ENCODE measurements at places on chromosomes 6 and 20.

GRCh38 chr6:60671369-60671768, 1614.7 kb downstream of the KHDRBS2 start:
- DNase-seq: no peak

DNA sequence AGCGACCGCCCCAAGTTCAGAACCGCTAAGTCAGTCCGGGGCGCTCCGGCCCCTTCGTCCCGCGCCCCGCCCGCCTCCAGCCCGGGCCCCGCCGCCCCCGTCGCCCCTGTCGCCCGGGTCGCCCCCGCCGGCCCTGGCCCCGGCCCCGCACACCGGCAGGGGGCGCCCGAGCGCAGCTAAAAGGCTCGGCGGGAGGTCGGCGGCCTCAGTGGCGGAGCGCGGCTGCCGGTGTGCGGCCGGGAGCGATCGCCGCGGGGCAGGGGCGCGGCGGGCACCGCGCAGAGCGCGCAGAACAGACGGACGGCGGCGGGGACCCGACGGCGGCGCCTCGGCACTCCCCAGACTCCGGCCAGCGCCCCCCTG, at the start of gene FNDC1:
Gene FNDC1, plus strand, starts transcription at position 208 of the 363 bp plus-strand sequence. CDS start 197 bp downstream, outside the sequence.
- DNase-seq: peak; percentile 6

DNA sequence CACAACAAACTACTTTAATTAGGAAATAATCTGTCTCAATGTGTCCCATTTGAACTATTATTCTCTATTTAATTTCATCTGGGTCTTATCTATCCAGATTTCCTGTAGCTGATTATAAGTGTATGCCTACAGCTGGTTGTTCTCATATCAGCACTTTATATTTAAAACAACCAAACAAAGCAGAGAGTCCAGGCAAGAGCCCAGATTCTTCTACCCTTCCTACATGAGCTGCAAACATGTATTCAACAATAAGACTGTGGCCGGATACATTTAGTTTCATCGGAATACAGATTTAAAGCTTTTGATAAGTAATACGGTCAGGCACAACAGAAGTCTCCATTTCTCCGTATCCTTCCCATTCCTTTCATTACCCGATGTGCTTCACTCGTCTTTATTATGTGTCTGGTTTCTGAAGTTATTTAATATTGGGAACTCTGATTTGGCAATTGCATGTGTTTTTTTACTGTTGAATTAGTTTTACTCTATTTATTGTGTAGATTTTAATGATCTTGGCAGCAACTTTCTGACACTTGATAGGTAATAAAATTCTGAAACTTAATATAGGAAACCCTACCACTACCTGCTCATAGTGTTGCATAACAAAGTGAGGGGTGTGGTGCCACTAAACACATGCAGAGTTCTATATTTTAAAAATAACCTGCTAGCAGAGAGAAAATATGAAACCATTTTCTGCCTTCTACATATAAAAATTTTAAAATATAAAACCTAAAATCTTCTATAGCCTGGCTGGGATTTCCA, 653.5 kb upstream of the PTCHD4 start:
- no peak for DNase-seq

GRCh38 chr6:53768636-53769035, 26.2 kb upstream of the LRRC1 start:
- DNase-seq: no peak

DNA sequence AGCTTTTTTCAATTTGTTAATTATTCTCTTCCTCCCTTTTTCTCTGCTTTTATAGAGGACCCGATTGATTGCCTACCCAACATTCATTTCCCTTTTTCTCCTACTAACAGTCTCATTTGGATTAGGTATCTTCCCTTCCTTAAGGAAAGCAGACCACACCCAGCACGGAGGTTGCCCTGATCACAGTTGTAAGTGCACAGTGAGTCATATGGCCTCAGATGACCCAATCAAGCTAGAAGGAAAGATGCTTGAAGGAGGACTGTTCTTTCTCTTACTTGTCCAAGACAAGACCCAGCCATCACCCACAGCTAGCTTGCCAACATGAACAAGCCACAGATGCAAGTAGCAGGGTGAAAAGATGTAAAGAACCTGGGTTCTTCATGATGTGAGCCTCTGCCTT, 518.6 kb downstream of the PKHD1 start:
- DNase-seq: no peak

DNA sequence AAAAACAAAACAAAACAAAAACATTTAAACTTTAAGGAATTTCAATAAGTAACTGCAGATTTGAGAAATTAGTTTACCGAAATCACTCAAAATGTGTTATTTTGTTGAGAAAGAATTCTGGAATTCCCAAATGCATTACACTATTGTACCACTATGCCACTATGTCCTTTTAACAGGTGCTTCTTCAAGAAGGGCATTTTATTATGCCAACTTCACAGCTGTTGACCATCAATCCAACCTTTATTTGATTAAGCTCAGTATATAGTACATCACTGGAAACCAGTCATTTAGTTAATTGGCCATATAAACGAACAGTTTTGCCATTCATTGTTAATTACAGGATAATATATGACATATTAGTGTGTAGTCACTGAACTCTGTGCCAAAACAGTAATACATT, 221.7 kb downstream of the ARHGAP18 start:
- DNase-seq: no peak

GRCh38 chr6:94570581-94570980, 1006.8 kb upstream of the MANEA start:
- no peak for DNase-seq

DNA sequence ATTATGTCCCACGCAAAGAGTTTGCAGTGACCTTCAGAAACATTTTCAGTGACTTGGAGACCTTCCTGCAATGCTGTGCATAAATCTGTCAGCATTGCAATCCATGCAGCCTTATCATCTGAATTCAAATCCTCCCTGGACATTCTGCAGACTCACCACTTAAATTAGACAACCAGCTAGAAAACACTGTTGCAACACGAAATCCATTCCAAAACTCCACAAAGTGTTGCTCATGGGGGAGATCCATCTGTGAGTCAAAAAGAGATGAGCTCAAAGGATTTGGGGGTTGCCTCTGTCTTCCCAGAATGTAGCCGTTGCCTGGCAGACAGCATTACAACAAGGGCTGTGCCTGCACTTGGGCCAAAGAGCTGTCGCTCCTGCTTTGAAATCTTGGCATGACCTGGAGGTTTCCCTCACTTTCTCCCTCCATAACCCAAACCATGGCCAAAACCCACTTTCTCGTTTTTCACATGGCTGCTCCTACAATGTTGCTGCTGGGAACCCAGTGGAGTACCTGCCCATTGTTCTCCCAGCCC, 163.5 kb upstream of the CDYL start:
- DNase-seq: peak; percentile 84

- no peak for DNase-seq
Measured at GRCh38 chr20:59708326-59708725, 104.0 kb downstream of the PHACTR3 start.

- DNase-seq: peak; percentile 26
Measured at GRCh38 chr6:36929607-36930006, 24.9 kb upstream of the PI16 start.

GRCh38 chr6:106613590-106613989, 15.7 kb downstream of the RTN4IP1 start:
- no peak for DNase-seq

DNA sequence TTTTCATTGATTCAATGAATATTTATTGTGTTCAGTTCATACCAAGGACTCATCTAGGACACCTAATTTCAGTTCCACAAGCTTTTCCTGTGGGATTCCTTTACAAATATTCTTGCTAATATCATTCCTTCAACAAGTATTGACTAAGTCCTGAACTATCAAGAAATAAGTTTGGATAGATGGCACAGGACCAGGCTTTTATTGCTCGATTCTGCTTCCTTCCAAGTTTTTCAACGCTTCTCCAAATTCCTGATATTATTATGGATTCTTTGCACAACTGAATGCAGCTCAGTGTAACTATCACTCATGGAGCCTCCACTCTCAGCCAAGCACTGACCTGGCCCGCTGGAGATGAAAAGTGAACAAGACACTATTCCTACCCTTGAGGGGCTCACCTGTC, 32.7 kb upstream of the COL21A1 start:
- DNase-seq: no peak

DNA sequence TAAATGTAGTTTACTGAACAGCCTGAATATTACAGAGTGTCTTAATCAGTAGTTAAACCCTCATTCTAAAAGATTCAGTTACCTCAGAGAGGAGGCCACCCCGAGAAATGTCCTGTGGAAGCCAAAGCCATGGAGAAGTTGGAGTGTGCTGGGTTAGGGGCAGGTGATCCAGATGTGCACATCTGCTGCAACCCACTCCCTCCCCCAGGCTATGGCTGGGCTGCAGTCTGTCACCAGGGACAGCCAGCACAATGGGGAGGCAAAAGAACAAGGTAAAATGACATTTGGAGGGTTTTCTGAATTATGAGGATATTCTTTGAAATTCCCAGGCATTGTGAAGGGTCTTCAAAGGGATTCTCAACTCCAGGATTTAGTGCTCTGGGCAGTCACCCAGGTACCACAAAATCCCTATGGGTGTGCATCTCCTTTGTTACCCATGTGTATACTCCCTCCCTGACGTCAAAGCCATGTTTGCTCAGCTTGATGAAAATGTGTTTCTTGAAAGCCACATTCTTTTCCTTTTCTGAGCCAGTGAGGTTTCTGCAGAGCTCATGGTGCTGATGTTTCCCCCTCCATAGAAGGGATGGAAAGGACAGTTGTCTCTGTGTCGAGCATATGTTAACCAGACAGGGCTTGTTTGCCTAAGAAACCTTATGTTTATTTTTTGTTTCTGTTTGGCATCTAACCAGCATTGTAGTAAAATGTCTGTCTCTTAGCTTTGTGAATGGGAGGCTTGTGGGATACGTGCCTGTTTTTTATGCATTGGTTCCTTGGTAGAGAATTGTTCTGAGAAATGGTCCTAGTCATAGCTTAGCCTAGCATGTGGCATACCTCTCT, 212.3 kb upstream of the TBX18 start:
- DNase-seq: no peak

- no peak for DNase-seq
Measured at GRCh38 chr20:53097791-53098190, 125.6 kb downstream of the TSHZ2 start.

GRCh38 chr6:164108869-164109769, 694.6 kb downstream of the QKI start:
- peak; percentile 63 for DNase-seq

GRCh38 chr20:38218566-38218885, 42.0 kb downstream of the KIAA1755 start:
- DNase-seq: no peak

GRCh38 chr20:1761116-1761515, 103.5 kb upstream of the SIRPG start:
- peak; percentile 91 for DNase-seq

DNA sequence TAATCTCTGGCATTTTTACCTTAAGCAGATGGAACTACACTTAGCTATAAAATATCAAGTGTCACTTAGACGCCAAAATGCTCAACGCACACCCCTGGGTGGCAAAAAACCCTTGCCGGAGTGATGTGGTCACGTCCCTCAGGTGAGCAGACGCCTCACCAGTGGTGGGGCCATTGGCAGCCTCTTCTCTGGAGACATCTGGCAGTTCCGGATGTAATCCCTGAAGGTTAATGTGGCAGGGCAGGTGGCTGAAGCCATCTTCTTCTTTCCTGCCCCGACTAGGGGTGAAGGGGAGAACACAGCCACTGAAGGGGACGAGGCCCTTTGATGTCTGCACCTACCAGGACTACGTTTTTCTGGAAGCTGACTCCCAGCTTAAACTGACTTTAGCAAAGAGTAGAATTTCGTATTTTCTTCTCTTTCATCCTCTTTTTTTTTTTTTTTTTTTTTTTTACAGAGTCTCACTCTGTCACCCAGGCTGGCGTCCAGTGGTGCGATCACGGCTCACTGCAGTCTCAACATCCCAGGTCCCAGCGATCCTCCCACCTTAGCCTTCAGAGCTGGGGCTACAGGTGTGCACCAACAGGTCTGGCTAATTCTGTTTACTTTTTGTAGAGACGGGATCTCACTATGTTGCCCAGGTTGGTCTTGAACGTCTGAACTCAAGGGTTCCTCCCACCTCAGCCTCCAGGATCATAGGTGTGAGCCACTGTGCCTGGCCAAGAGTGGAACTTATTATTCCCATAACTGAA, 152.1 kb downstream of the TTLL2 start:
- no peak for DNase-seq

DNA sequence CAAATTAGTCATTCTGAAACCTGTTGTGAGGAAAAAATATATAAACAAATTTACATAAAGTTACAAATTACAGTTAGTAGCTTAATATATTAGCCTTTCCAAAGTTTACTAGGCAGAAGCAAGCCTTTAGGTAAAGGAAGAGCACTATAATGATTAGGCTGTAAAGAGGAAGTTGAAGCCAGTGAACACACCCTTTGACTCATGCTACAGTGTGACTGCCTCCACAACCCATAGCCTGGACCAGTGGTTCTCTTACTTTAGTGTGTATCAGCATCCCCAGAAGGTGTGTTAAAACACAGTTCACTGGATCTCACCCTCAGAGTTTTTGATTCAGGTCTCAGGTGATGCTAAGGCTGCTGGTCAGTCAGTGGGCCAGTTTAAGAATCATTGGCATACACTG, 91.4 kb upstream of the DEFB112 start:
- DNase-seq: no peak

DNA sequence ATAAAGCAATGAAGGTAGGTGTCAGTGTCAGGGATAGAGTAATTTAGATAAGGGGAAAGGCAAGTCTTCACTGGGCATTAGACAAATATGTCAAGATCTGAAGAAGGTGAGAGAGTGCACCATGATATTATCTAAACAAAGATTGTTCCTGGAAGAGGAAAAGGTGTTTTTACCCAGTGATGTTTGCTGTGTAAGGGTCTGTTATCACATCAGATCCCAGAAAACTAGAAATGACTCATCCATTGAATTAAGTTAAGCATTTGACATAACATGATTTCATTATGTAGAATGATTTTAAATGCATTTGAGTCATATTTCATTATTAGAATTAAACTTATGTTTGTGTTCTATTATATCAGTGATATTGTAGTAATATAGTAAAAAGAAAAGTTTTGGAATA, 1279.5 kb upstream of the CITED2 start:
- DNase-seq: no peak

GRCh38 chr6:13653296-13653695, 38.2 kb downstream of the NOL7 start:
- peak; percentile 50 for DNase-seq

DNA sequence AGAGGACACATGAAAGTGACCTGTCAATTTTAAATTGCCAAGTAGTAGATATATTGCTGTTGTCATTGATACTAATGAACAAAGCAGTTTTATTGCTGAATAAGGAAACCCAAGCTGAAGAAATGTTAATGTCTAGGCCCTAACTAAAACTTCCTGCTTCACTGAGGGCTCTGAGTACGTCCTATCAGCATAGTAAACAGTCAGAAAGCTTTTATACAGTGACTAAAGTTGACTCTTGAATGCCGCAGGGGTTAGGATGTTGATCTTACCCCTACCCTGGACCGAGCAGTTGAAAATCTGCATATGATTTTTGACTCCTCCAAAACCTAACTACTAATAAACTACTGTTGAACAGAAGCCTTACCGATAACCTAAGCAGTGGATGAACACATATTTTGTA, 149.0 kb downstream of the HIVEP2 start:
- DNase-seq: no peak

DNA sequence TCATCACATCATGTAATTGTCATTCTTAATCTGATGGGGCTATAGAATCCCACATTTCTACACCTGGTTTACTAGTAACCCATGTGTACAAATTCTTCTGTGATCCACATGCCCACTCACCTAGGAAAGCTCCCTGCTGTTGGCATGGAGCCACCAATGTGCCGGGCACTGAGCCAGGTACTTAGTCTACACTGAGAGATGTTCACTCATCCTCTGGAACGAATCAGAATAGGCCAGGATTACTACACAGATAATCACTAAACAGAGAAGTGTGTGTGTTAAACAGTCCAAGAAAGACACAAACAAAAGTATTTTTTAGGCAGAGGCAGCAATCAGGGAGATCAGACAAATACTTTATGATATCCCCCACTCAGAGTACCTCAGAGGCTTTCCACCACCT, 193.2 kb upstream of the VGLL2 start:
- DNase-seq: no peak

Data from mesenchymal stem cell (in vitro differentiated cells and primary cell).